Subcutaneous adipose tissue (tissue), 4 donors: ENCODE measurements at places on chromosomes 12 and 14. TPM values are rescaled to one million over a fixed set of nuclear protein-coding genes. Genes with fewer than 3 reads are reported as not detected.

Gene KLRC2
- 0.66 TPM for total RNA-seq

Gene SIRT4
- 0.82 TPM for total RNA-seq

Gene FAM186B
- total RNA-seq = 0.57 TPM

Gene GALNT16
- 8.6 TPM for total RNA-seq

Gene KRT72
- not detected for total RNA-seq

Gene HIGD1C
- not detected for total RNA-seq

Gene KRT79
- 2.0 TPM for total RNA-seq

Gene PLEKHH1
- 1.3 TPM for total RNA-seq

Gene DAO
- total RNA-seq = not detected

Gene KRT81
- not detected for total RNA-seq

Gene MORN3
- not detected for total RNA-seq

Gene GPR33
- total RNA-seq = not detected

Gene TAS2R9
- not detected for total RNA-seq

Gene ANKRD33
- total RNA-seq = not detected

Gene BCAT1
- total RNA-seq = 127 TPM

Gene FOXA1
- total RNA-seq = not detected

Gene FLRT2
- total RNA-seq = 29.1 TPM

Gene PLA2G1B
- not detected for total RNA-seq

Gene CACNA1C
- 2.9 TPM for total RNA-seq

Gene TCL1A
- not detected for total RNA-seq

Gene RIN3
- total RNA-seq = 15.1 TPM

Gene CRIP1
- 20.7 TPM for total RNA-seq

Gene COCH
- total RNA-seq = 5.4 TPM

Gene FAM90A1
- not detected for total RNA-seq

Gene METTL25
- 9.6 TPM for total RNA-seq

Gene SPX
- total RNA-seq = 51.7 TPM
